CD4-positive, alpha-beta T cell treated with Interleukin-21 for 1 hour (primary cell): ENCODE measurements at places on chromosomes 5 and 9.

DNA sequence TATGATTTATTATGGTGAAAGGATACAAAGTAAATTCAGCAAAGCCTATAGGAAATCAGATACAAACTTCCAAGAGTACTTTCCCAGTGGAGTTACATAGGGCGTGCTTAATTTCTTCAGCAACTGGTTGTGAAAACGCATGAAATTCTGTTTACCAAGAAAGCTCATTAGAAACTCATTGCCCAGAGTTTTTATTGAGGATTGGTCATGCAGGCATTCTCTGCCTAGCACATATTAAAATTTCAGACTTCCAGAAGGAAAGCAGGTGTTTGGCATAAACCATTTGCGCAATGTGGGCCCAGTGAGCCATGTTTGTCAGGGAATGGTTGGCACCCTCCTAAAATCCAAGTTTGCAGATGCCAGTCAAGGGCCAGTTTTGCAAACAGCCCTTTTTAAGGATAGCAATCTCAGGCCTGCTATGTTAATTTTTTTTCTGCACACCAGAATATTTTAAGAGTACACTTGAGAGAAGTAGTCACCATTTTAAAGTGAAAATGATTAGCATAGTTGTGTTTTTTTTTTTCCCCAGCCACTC, 311.1 kb upstream of the CHD1 start:
- no peak for DNase-seq

- DNase-seq: no peak
Observed at GRCh38 chr5:32285510-32286138, 27.1 kb downstream of the MTMR12 start.

GRCh38 chr9:75889977-75890471, 449 bp upstream of the PCSK5 start:
- DNase-seq: no peak

DNA sequence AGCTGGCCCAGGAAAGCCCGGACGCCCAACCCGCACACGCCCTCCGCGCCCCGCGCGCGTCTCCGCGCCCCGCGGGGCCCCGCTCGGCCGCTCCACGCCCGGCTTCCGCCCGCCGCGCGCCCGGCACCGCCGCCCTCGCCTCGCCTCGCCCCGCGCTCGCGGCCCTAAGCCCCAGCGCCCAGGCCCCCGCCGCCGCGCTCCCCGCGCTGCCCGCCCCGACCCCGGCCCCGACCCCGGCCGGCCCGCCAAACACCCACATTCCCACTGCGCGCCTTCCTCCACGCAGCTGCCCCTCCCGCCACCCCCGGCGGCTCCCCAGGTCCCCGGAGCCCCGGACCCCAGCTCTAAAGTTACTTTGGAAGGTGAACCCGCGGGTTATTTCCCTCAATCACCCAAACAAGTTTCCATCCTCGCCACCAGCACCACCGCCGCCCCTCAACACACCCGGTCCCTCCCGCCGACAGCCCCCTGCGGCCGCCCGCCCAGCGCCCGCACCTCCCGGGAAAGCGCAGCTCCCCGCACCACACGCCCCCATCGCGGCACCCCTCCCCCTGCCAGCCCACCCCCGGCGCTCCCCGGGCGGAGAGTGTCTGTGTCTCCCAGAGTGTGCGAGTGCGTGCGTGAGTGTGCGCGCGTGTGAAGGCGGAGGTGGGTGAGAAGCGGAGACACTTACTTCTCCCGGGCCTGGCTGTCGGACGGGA, 439 bp downstream of the SSBP2 start:
- DNase-seq: peak; percentile 27

DNA sequence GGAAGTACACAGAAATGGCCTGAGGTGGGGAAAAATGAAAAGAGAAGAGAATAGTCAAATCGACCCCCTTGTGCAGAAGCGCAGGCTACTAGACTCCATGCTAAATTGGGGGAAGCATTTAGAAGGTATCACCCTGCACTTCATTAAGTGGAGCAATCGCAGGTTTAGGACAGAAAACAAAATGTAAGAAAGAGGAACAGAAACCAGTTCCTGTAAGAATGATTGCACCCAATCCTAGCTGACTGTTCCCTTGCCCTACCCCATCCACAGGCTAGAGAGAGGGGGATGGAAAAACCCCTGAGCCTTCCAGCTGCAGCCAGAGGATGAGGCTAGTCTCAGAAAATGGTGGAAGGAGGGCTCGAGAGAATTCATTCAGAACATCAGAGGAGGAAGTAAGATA, 23.9 kb upstream of the PPP1R2B start:
- no peak for DNase-seq

DNA sequence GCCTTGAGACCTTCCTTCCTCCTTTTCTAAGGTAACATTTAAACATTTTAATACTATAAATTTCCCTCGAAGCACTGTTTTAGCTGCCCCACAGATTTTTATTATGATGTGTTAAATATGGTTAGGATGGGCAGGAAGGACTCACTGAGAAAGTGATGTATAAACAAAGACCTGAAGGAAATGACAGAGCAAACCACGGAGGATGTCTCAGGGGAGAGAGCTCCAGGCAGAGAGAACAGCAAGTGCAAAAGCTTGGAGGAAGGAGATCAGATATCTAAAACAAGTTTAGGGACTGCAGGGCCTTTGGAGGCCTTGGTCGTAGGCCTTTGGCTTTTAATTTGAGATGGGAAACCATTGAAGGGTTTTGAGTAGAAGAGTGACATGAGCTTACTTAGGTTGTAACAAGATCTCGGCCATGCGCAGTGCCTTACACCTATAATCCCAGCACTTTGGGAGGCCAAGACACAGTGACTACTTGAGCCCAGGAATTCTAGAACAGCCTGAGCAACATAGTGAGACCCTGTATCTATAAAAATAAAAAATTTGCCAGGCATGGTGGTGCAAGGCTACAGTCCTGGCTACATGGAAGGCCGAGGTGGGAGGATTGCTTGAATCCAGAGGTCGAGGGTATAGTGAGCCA, 35.5 kb upstream of the LRRTM2 start:
- no peak for DNase-seq

- no peak for DNase-seq
Observed at GRCh38 chr9:3756071-3756470, 230.3 kb upstream of the RFX3 start.

DNA sequence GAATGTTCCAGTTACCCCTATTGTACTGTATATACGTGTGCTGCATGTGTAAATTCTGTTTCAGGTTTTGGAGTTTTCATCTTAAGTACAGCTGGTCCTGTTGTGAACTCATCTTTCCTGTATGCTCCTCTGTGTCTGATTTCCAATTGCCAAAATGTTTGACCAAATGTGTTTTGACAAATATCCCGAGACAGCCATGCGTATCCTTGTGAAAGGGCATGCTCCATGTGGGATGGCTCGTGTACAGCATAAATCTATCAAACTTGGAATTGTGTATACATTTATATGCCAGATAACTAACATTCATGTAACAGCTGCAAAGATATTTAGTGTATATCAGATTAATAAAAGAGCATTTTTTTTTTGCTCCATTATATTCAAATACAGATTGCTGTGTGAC, 69.5 kb upstream of the IQGAP2 start:
- DNase-seq: no peak

GRCh38 chr5:50751064-50751657, 84.7 kb downstream of the PARP8 start:
- DNase-seq: peak; percentile 81

DNA sequence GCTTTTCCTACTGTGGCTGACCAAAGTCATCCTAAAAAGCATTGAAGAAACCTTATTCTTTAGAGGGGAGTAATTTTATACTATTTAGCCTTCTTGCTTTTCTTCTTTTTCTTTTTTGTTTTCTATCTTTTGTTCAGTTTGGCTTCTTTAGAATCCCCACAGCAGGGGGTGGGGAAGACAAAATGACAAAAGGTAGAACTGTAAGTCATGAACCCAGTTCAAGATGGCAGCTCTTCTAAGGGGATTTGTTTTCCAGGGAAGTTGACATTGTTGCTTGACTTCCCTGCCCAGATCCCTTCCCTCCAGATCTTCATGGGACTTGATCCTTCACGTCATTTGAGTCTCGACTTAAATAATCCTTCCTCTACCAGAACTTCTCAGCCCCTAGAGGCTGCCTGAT, 692.4 kb upstream of the DMAC1 start:
- no peak for DNase-seq

DNA sequence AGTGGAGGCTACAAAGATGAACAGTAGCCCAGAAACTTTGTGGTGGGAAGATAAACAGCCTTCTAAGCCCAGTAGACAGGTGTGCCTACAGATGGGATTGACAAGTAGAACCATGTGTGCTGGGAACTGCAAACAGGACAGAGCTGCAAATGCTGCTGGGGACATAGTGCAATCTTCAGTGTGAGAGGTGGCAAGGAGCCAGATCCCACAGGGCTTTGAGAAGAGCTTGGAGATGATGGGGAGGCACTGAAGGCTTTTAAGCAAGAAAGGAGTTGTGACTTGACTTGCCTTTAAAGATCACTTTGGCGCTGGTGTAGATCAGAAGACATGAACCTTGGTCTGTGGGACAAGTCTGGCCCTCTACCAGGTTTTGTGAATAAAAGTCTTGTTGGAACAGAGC, 675.2 kb downstream of the ACTL7B start:
- no peak for DNase-seq

GRCh38 chr9:133233681-133234432, 24.8 kb upstream of the OBP2B start:
- no peak for DNase-seq

DNA sequence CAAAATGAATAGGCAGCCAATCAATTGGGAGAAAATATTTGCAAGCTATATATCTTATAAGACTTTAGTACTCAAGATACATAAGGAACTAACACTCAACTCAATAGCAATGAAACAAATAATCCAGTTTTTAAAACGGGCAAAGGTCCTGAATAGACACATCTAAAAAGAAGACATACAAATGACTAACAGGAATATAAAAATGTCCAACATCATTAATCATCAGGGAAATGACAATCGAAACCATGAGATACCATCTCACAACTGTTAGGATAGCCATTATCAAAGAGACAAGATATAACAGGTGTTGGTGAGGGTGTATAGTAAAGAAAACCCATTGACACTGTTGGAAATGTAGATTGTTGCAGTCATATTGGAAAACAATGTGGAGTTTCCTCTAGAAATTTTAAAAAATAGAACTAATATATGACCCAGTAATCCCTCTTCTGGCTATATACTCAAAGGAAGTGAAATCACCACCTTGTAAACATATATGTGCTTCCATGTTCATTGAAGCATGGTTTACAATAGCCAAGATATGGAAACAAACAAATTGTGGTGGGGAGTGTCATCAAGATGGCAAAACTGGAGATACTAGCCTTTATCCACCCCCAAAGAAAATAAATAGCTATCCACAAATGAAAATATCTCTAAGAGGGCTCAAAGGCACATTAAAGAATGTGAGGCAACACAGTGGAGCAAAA, 13.9 kb upstream of the BTNL3 start:
- no peak for DNase-seq

- DNase-seq: no peak
Observed at GRCh38 chr5:165185716-165186115, 1680.3 kb downstream of the MAT2B start.

DNA sequence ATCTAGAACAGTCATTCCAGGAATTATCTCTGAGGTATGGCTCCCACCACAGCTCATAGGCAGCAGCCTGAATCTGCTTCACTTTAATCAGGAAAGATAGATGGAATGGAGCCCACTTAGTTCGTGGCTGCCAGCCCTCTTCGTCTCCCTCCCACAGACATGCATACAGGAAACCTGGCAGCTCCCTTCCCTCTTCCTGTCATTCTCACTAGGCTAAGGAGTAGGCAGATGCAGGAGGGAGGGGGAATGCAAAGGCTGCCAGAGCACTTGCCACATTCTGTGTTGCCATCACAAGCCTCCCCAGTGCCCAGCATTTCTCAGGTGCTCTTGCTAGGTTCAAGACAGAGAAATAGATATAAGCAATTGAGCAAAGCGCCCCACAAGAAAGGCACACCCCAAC, 378.9 kb downstream of the ELAVL2 start:
- DNase-seq: no peak

GRCh38 chr5:78727786-78728761, 79.5 kb upstream of the LHFPL2 start:
- no peak for DNase-seq

GRCh38 chr9:35484406-35484805, 5.5 kb upstream of the RUSC2 start:
- no peak for DNase-seq

DNA sequence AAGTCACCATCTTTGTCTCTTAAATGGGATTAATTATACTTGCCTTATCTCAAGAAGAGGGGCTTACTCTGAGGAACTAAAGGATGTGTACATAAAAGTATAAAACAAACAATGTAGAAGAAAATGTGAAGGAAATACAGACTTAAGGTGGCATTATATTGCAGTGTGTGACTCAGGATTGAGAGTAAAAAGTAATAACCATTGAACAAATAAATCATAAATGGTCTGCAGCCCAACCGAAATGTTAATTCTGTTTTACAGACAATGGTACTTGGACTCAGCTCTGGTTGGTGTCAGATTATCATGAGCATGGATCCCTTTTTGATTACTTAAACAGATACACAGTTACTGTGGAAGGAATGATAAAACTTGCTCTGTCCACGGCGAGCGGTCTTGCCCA, 37.4 kb downstream of the TGFBR1 start:
- DNase-seq: no peak

- no peak for DNase-seq
Observed at GRCh38 chr5:173941758-173942401, 47.1 kb upstream of the C5orf47 start.

GRCh38 chr5:176995896-176996767, 10.4 kb downstream of the UIMC1 start:
- no peak for DNase-seq

GRCh38 chr9:22363421-22363887, 83.2 kb upstream of the DMRTA1 start:
- DNase-seq: no peak

GRCh38 chr9:3721096-3721495, 195.3 kb upstream of the RFX3 start:
- no peak for DNase-seq

GRCh38 chr9:7756088-7756487, 43.5 kb downstream of the DMAC1 start:
- DNase-seq: peak; percentile 14

GRCh38 chr5:112685931-112686330, 51.8 kb upstream of the APC start:
- no peak for DNase-seq

DNA sequence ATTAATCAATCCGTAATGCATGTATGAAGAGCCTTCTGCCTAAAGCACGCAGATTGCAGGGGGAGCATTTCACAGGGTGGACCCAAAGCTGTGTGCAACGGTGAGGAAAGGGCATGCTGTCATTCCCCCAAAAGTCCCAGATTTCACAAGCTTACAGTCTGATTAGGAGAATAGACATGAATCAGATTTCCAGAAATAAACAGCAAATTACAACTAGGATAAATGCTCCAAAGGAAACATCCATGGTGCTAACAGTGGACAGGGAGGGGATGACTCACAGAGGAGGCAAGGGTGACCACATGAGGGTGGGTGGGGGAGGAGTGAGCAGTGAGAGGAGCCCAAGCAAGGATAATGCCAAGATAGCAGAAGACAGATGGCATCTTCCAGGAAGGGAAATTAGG, 258.4 kb upstream of the TAS2R1 start:
- DNase-seq: no peak

- DNase-seq: peak; percentile 70
Observed at GRCh38 chr9:127930231-127931091, at the start of gene PIP5KL1. TSS of gene PIP5KL1 (minus strand) at chr9:127930777. CDS start at chr9:127930752, 25 bp downstream.
